ENCODE measurements at places on chromosomes 2 and 18.
A peak's percentile ranks its signal among the peaks of the same experiment; 100 is the strongest.

- no peak for DNase-seq
These were observed 36.8 kb downstream of the ANKMY1 start for GRCh38 chr2:240520974-240521350.

GRCh38 chr2:126653761-126654160, 2.2 kb upstream of the GYPC start:
- peak; percentile 1 for DNase-seq

DNA sequence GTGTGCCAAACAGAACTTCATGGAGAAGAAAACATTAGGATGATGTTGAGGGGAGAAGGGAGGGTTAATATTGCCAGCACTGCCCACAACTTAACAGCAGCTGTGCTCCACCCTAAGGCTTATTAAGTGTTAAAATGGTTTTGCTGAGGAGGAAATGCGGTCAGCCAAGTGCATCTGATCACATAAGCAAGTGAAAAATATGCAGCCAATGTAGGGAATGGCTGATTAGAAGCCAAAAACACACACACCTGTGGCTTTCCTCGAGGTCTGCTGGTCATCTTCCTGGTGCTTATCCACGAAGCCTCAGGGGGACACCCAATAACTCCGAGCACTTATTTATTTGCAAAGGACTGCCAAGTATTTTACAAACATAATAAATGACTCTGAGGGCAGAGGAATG, 66.3 kb upstream of the GPR45 start:
- no peak for DNase-seq

- DNase-seq, result no peak
These were observed 20.7 kb downstream of the B3GNT2 start for GRCh38 chr2:62216616-62217015.

- no peak for DNase-seq
These were observed 21.6 kb upstream of the ARHGEF4 start for GRCh38 chr2:130814931-130815680.

- DNase-seq, result no peak
These were observed 143.2 kb downstream of the MTCL1 start for GRCh38 chr18:8848541-8848940.

DNA sequence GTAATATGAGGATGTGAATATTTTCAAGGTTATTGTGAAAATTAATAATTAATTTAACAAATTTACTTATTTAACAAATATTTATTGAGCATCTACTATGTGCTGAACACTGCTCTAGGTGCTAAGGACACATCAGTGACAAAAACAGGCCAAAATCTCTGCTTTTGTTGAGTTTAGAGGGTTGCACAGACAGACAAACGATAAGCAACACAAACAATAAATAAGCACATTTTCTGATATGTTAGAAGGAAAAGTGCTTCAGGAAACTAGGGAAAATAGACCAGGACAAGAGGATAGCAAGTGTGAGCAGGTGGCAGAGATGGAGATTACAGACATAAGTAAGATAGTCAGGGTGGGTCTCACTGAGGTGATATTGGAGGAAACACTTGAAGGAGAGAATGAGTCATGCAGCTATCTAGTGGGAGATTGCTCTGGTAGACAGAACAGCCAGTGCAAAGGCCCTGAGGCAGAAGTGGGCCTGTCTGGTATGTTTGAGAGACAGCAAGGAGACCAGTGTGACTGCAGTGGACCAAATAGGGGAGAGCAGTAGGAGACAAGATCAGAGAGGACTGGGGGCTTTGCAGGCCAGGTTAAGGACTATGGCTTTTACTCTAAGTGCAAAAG, 38.3 kb downstream of the SFXN5 start:
- DNase-seq, result no peak

DNA sequence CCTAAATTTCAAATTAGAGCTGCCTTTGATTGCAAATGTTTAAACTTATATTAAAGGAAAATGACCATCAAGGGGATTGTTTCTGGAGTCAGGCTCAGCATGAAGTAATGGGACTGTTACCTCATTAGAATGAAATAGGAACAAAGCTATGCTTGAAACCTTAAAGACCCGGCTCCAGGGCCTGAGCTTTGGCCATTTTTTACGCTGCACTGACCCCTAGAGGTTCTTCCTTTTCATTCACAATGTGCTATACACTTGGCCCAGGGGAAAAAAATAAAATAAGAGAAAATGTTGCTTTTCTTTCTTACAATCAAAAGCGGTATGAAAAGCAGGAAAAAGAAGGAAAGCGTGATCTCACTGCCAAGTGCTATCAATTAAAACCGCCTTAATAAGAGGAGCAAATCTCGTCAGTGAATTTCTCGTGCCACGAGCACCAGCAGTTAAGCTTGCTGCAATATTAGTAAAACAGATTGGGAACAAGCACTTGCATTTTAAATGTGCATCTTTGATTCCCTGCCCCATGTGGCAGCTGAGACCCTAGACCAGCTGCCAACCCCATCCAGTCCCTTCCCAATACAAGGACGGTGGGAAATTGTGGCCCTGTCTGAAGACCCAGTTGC, 96.6 kb downstream of the MBD2 start:
- DNase-seq, result peak; percentile 38

DNA sequence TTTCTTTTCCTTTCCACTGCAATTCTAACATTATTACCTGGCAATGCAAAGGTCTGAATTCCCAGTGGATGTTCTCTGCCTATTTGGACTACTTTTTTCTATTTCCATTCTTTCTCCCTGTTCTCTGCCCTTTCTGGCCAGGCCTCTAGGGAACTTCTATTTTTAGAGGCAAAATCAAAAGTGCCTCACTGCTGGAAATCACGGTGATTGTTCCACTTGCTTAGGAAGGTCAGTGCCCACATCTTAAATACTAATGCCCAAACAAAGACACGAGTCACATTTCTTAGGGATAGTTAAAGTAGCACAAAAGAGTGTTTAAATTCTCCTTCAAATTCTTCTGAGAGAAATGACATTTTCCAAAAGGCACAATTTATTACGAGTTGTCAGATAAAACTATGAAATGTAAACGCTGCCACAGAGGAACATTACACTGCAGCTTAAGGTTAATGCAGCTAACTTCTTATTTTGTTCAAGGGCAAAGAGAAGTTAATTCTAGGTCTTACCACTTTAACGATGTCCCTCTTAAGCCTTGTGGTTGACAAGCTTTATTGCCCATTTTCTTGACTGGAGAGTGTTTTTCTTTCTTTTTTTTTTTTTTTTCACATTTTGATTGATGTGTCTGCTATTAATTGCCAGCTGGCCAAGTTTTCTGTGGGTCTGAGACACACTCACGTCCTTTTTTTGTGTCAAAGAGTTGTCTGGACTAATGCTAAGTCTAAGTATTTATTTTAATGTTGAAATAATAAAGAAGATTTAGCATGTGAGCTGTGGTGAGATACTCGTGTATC, 34.7 kb downstream of the ST6GAL2 start:
- no peak for DNase-seq

DNA sequence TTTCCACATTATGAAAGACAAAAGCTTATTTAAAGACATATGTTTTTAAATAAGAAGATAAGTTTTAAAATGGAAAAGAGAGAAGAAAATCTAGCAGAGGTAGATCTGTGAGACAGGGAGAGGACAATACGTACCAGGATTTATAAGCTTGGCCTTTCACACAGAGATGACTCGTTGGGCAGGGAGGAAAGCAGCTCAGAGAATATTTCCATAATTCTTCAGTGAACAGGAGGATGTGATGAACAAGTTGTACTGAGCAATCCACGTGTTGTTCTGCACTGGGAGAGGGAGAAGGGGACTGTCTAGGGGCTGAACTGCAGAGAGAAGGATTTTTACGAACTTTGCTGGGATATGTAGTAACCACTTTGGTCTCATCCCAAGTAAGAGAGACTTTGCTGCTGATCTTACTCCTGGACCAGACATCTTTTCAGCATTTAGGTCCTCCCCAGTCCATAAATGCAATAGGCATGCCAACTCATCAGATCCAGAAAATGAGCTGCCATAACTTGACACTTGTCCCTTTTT, 162.5 kb upstream of the SETBP1 start:
- DNase-seq, result no peak

DNA sequence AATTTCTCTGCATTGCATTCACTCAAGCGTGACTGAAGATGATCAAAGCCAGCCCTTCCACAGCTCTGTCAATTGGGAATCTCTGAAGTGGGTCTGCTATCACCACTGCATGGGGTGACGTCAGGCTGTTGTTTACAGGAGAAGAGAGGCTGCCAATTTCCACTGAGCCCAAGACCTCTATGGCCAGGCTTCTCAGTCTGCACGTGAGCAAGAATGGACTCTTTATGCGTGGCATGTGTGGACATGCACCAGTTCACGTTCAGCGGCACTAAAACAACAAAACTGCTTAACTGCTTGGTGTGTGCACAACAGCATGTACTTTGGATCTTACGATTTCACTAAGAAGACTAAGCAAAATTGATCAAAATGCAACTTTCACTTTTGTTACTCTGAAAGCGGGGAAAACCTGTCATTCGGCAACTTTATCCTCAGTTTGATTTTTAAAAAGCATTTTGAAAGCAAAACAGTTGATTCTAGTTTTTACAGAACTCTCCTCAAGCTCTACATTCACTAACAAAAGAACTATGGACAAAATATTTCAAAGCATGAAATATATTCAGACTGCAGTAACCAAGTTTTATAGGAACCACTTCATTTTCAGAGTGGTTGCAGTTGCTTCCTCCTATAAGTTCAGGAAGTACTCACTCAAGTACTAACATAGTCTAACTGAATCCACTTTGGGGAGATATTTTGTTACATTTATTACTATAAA, 77.0 kb upstream of the SERTAD2 start:
- DNase-seq, result peak; percentile 28

DNA sequence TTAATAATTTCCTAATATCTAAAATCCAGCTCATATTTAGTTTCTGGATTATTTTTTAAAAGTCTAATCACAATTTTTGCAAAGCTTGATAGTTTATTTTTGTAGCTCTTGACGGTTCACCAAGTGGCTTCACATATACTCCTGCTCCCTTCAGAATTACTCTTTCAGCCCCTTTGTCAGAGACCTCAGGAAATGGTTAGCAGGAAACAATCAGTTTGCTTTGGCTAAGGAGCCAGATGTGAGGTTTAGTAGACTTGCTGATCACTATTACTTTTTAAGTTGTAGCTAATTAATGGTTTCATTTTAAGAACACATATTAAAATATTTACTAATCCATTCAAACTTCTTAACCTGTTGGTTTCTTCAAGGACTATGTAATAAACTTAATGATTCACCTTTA, 2.3 kb downstream of the RBBP8 start:
- no peak for DNase-seq

GRCh38 chr2:129165006-129165405, 814.5 kb upstream of the RAB6C start:
- no peak for DNase-seq

GRCh38 chr2:133561045-133561852, 7.0 kb downstream of the NCKAP5 start:
- DNase-seq, result peak; percentile 23

DNA sequence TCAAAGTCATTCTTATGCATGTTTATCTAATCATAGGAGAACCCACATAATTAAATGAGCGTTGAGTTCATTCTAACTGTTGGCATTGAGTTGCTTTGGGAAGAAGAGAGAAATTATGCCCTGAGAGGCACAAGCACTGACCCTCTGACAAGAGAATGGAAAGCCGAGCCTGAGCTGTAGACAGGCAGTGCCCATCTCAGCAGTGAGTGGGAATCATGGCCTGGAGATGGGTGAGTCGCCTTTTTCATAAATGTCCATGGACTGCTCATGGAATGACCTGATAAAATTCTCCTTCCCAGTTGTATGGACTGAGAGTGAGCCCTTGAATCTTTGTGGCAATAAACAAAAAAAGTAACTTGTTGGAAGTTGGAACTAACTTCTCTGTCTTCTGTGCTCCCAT, 21.4 kb upstream of the MYO3B start:
- no peak for DNase-seq

GRCh38 chr2:111709321-111709720, 174.7 kb downstream of the ANAPC1 start:
- no peak for DNase-seq

DNA sequence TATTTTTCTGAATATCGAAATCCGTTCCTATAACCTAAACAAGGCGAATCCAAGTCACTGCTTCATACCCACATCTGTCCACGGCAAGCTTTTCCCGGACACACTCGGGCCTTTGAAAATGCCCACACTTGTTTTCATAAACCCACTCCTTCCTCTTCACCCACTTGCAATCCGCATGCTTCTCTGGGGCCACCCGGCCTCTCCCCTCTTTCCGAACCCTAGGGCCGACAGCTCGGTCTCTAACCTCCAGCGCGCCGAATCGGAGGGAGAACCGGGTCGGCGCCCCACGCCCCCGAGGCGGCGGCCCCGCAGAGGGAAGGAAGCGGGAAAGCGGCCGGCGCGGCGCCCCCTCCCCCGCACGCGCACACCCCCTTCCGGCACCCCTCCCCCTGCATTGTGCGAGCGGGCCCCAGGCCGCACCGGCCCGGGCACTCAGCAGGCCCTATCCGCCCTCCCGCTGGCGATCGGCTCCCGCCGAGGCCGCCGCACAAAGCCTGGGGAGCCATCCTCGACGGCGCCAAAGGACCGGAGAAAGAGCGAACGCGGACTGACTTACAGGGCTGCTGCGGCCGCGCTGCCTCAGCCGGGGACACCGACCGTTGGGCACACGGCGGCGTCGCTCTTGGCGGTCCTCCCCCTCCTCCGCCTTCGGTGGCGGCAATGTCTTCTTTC, 467 bp downstream of the PUM2 start:
- DNase-seq, result peak; percentile 72

DNA sequence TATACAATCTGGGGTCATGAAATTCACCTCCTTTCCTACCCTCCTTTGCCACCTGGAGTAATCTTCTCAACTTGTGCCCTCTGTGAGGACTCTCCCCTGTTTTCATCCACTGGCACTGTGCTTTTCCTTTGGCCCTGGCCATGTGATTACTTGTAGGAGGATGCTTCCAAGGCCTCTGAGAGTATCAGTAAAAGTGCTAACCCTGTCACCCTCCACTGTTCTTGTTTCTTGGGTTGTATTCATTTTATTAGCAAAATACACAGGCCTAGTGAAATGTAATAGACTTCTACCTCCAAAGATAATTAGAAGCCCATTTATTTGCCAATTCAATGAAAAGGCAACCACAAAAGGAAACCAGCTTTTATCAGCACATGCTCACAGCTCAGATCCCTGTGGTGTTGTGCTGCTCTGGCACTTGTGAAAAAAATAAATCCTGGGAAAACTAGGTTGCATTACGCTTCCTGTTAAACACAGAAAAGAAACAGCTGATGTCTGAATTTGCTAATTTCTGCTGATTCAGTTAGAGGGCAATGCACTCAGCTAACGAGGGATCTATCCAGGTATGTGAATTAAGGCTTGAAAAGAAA, 357.5 kb upstream of the ETAA1 start:
- no peak for DNase-seq

DNA sequence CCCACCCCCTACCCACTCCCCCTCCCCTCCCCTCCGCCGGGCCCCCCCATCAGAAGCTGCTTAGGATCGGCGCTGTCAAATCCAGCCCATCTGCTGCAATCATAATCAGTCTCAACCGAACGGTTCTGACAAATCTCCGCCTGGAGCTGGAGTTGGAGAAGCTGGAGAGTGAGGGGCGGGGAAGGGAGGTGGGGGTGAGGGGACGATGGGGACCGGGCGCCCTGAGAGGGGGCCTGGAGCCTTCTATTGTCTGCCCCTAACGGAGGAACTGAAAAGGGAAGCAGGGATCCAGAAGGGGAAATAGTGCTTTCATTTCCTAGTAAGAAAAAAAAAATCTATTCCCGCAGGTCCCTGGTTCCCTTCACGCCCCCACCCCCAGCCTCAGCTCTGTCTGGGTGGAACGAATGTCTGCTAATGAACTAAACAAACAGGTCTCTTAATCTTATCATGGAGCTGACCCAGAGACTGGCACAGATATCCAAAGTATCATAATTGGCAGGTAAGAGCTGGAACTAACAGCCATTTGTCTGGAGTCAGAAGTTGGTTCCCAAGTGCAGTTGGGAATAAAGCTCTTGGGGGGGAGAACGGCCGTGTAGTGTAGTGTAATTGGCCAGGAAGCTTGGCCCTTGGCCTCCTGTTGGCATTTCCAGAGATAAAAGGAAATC, 301.2 kb downstream of the NCKAP5 start:
- no peak for DNase-seq

Measured in GM13976 (cell line).